NCI-H146 (cell line): ENCODE measurements at places on chromosomes 6 and 20.

GRCh38 chr6:91562955-91563354 lies 976.1 kb upstream of the MAP3K7 start:
- no peak for DNase-seq

- DNase-seq, result no peak
Measured at GRCh38 chr6:33578164-33578563, 1.9 kb downstream of the BAK1 start.

DNA sequence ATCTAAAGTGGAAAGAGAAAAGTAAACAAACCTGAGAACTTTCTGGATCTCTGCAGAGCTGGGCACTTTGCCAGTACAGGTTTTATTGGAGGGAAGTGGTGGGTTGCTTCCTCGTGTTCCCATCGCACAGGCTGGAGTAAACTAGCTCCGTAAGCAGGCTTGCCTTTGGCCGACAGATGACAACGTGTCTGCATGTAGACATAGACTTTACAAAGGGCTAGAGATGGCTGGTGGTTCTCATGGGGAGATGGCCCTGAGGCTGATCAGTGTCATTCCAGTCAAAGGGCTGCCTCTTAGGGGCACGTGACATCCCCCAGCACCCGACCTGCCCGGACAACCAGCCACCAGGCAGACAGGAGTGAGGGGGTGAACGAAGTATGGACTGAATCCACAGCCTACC lies 98.8 kb downstream of the YTHDF1 start:
- no peak for DNase-seq

- peak; percentile 39 for DNase-seq
Measured at GRCh38 chr6:26501482-26501986, 1.4 kb downstream of the BTN1A1 start.

- DNase-seq, result no peak
Measured at GRCh38 chr20:50750145-50750671, 18.8 kb downstream of the PARD6B start.

GRCh38 chr6:43714311-43715055 lies 26.9 kb upstream of the MRPS18A start:
- no peak for DNase-seq

GRCh38 chr20:14865169-14865568 lies 527.8 kb upstream of the FLRT3 start:
- no peak for DNase-seq

GRCh38 chr6:134267917-134268361 lies 50.0 kb downstream of the SGK1 start:
- no peak for DNase-seq

- DNase-seq, result peak; percentile 64
Measured at GRCh38 chr6:19024737-19025136, 637.6 kb downstream of the RNF144B start.

DNA sequence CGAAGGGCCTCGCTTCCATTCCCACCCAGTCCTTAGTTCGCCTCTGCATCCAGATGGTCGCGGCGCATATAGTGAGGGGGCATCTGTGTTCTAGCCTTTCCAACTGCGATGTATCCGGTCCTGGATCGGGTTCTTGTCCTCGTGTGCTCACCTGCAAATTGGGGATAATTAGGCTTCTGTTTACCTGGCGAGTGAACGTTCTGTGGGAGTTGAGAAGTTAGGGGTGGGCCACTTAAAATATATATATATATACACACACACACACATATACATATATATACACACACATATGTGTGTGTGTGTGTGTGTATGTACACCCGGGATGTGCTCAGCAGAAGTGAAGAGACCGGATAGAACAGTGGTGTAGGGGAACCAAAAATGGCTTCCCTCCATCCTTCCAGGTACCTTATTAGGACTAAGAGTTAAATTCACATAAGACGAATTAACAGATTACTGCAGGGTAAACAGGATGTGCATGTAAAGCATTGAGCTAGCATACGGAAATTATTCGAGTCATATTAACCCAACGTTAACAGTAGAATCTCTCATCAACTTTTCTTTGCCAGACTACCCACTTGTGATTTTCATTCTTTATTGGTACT lies 537 bp downstream of the CSTF1 start:
- peak; percentile 58 for DNase-seq

DNA sequence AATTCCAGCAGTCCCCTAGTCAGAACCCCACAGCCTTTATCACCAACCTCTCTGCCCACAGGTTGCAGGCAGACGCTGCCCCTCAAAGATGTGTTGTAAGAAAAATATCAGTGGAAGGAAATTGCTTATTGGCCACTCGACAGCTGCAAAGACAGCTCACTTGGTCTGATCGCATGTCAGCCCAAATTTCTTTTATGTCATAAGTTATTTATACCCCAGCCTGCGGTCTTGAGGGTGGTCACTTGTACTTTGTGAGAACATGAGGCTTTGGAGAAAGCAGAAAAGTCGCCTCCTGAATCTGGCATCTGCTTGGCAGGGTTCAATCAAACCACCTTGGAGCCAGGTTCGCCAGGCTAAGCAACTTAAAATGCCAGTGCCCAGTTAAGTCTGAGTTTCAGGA lies 236.5 kb upstream of the CDH4 start:
- DNase-seq, result no peak

GRCh38 chr6:112061605-112062004 lies 7.7 kb downstream of the CCN6 start:
- DNase-seq, result no peak

DNA sequence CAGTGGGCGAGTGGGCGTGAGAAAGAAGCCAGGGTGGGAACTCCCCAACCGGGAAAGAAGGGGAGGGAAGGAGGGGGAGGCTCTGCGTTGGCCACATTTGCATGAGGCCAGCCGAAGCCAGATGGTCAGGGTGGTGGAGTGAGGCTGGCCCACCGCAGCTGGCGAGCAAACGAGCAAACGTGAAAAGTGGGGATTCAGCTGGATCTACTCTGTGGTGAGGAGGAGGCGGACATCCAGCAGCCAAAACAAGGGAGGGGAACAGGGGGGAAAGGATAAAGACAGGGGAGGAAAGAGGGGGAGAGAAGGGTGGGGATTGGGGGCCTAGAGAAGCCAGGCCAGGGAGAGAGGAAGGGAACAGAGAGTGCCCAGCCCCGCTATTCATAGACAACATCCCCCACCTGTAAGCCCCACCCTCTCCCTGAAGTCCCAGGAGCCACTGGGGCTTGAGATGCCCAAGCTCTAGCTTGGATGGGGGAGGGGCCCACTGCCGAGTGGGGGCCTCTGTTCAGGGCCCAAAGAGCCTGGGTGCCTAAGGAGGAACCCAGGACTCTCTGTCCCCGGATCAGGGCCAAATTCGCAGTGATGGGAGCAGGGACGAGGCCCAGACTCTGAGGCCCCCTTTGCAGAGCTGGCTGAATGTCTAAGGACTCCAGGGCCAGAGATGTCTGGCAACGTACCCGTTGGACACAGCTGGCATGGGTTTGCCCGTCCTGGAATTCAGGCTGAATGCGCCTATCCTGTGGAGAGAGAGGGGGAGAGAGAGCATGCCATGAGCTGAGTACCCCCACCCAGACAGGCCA lies 45.1 kb downstream of the CPNE5 start:
- no peak for DNase-seq

GRCh38 chr6:148432462-148433195 lies 90.0 kb downstream of the SASH1 start:
- DNase-seq, result no peak

DNA sequence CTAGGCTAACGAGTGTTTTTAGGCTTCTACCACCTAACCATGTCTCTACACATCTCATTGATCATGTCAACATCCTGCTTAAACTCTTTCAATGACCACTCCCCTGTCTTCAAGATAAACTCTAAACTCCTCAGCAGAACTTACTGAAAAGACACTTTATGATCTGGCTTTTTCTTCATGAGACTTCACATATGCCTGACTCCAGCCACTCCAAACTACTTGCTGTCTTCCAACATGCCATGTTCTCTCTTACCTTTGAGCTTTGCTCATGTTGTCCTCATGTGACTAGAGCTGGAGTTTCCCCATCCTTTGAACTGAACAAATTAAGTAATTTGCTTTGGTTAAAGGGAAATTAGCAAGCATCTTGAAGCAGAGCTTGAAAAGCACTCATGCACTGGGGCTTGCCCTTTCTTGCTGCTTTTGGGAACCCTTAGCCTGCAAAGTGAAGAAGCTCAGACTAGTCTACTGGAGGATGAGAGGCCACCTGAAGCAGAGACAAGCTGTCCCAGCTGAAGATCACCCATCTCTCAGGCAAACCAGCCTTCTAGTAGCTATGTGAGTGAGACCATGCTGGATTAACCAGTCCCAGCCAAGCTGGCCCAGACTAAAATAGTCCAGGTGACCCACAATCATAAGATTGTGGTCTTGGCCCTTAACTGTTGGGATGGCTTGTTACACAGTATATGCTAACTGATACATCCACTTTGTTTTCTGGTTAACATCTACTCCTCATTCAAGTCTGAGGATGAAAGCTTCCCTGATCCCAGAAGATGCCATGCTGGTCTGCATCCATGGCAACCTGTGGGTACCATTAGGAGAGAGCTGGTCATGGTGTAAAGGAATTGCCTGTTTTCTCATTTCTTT lies 235.8 kb downstream of the GMPR start:
- DNase-seq, result no peak

DNA sequence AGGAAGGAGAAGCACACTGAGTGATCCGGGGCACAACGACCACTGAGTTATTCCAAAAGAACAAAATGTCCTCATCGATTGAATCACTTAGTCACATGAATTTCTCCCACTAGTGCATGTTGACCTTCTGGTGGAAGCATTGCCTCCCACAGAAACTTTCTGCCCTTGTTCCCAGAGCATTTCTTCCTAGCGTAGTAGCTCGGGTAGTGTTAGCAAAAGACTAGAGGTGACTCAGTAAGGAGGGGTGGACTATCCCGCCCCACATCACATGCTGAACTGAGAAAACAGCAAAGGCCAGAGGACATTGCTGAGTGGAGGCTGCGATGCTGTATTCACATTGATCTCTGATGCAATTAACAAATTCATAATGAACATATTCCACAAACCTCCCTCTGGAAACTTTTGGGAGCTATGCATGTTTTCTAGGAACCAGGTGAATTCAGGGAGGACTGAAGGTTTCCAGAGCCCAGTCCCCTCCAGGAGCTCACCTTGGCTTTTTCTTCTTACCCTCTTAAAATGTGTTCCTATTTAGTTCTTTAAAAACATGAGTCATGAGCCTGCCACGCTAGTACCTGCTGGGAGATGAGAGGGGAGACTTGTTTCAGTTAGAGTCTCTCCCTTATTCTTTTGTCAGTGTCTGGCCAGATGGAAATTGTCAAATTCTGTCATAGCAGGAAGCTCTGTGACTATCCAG lies 507.9 kb downstream of the CDH26 start:
- no peak for DNase-seq

GRCh38 chr20:50038574-50038991 lies 55.8 kb downstream of the SNAI1 start:
- DNase-seq, result peak; percentile 100

- no peak for DNase-seq
Measured at GRCh38 chr6:36345681-36346466, 9.2 kb upstream of the BNIP5 start.

DNA sequence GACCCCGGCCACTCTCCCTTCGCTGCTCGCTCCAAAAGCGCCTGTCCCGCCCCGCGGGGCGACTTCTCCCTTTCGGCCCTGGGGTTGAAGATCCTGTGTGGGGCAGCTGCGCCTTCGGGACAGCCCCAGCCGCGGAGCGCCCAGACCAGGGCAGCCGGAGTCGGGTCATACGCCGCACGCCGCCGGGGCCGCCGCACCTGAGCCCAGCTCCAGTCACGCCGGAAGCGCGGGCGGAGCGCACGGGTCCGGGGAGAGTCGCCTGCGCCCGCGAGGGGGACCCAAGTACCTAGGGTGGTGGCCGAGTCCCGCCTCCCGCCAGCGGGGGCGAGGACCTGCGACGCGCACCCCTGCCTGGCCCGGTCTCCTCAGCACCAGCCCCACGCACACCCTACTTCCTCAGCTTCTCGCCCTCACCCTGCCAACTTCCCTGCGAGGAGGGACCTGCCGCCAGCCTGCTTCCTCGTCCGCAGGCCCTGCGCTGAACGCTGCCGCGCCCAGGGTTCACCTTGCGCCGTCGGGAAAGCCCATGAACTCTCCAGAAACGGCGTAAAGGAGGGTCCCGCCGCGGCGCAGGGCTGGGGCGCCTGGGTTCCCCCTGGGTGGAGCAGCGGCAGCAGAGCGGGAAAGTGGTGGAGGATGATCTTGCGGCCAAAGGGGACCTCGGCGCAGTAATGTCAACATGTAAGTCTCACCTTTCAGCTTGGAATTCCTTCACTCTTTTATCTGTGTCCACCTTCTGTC lies at the start of gene ADGRG6:
Gene ADGRG6 (plus strand): TSS at position 357 of the 741 bp plus-strand sequence. CDS start 323 bp downstream, at position 680.
- DNase-seq, result peak; percentile 68

GRCh38 chr6:121597654-121598053 lies 162.2 kb downstream of the GJA1 start:
- DNase-seq, result no peak

DNA sequence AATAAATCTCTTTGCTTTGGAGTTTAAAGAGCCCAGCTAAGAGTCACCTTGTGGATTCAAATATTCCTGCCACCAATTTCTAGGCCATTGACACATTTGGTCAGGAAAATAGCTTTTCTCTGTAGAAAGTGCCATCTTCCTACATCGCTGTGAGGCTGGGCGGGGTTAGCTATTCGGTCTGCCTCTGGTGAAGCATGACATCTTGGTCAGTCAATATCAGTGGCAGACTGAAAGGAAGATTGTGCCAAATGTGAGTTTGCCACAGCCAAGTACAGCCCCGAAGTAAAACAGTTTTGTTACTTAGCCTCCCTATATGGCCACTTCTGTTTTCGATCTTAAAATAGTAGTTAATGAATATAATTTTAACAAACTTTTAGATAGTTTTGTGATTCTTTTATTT lies 65.5 kb upstream of the FABP7 start:
- peak; percentile 47 for DNase-seq
